ENCODE measurements at places on chromosomes 7 and 10.

GRCh38 chr10:49664006-49664841 is 15.2 kb upstream of the C10orf53 start:
- DNase-seq: no peak

DNA sequence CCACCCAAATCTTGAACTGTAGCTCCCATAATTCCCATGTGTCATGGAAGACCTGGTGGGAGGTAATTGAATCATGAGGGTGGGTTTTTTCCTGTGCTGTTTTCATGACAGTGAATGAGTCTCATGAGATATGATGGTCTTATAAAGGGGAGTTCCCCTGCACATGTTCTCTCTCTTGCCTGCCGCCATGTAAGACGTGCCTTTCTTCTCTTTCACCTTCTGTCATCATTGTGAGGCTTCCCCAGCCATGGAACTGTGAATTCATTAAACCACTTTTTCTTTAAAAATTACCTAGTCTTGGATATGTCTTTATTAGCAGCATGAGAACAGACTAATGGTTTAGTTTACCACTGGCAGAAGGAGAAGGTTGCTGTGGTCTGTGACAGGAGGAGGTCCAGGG is 111.5 kb upstream of the RAB18 start:
- DNase-seq: no peak

DNA sequence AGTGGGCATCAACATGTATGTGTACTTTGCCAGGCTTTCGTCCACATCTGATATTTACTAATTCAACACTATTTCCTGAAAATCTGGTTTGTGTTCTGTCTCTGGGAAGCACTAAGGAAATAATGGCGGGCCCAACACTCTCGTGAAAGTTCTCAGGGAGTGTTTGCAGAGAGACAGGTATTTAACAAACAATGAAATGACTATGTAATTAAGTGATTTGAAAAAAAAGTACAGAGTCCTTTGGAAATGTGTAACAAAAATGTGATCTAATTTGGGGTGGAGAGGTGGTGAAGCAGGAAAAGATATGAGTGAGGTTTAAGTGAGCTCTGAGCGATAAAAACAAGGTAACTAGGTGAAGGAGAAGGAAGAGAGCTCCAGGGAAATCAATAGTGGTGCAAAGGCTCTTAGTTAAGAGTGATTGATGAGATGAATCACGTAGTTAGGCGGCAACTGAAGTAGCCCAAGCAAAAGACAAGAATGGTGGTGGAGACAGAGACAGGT is 95.3 kb upstream of the DNAJB12 start:
- no peak for DNase-seq

- DNase-seq: no peak
Observed at GRCh38 chr10:72783410-72783833, 91.5 kb downstream of the MCU start.

DNA sequence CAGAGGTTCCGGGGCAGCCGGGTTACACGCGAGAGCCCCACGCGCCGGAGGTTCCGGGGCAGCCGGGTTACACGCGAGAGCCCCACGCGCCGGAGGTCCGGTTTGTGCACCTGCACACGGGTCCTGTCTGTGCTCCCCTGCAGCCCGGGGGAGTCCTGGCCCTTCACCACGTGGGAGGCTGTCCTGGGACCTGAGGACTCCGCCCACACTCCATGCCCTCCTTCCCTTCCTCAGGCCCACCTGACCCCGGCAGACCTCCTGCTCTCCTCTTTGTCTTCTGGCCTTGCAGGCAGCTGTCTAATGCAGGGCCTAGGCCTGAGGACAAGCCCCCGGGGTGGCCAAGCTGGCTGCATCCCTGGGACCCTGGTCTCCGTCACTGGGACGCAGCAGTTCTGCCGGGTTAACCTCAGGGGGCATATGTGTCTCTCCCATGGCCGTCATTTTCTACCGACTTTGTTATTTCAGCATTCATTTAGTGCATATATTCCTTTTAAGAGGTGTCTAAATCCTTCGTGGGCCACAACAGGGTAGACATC is 374.6 kb downstream of the DNAJB6 start:
- no peak for DNase-seq

GRCh38 chr10:77550378-77550777 is 87.2 kb downstream of the KCNMA1 start:
- DNase-seq: no peak

GRCh38 chr7:42138691-42139090 is 98.3 kb downstream of the GLI3 start:
- DNase-seq: no peak

GRCh38 chr10:95363303-95363912 is 72.6 kb upstream of the PDLIM1 start:
- peak; percentile 37 for DNase-seq

DNA sequence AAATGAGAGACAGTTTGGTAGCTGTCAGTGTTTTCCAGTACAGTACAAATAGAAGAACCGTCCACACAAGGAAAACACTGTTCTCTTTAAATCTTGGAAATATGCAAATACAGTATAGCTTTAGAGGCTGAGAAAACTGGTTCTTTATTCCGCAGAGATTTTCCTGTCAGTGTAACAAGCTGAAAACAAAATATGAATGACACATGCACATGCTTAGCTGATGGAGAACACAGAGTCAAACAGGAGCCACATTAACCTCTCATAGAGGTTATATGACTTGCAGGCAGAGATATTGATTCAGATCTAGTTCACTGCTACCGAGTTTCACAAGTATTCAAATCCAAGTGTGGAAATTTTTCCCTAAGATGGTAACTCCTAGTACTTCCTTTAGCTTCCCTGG is 135.2 kb upstream of the C1QL3 start:
- no peak for DNase-seq

DNA sequence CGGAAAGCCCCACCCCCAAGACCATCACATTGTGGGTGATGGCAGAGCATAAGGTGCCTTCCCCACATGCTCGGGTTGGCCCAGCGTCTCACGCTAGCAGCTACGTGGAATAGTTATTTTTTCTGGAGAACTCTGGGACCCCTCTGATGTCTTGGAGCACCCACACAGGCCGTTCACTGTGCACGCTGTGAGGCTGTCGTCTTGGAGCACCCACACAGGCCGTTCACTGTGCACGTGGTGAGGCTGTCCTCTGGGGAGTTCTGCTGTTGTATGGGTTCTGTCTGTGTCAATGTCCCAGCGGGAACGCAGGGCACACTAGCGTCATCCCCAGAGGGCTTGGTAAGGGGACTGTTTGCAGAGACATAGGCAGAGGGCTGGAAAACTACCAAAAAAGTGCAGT is 38.8 kb upstream of the FAM20C start:
- no peak for DNase-seq

GRCh38 chr7:129911790-129912189 is 41.0 kb downstream of the UBE2H start:
- no peak for DNase-seq

- no peak for DNase-seq
Observed at GRCh38 chr7:12647364-12648219, 39.8 kb upstream of the ARL4A start.

GRCh38 chr10:70362328-70362727 is 20.1 kb downstream of the LRRC20 start:
- DNase-seq: no peak

DNA sequence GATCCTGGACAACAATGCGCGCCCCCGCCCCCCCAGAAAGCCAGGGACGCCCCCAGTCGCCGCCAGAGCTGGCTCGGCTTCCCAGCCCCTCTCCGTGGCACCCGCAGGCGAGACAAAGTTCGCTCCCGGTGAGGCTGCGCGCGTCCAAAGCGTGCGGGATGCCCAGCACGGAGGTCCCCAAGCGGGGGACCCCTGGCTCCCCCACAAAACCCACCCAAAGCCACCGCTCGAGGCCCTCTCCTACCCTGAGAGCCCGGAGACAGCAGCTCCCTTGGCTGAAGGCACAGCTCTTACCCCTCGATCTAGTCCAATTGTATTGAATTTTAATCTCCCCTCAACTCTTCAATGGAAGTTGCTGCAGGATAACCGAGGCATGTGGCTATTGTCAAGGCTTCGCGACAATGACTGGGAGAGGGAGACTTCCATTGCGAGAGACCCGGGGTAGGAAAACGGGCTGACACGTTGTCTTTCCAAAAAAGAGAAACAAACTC is 305.3 kb downstream of the PRPF18 start:
- DNase-seq: no peak

DNA sequence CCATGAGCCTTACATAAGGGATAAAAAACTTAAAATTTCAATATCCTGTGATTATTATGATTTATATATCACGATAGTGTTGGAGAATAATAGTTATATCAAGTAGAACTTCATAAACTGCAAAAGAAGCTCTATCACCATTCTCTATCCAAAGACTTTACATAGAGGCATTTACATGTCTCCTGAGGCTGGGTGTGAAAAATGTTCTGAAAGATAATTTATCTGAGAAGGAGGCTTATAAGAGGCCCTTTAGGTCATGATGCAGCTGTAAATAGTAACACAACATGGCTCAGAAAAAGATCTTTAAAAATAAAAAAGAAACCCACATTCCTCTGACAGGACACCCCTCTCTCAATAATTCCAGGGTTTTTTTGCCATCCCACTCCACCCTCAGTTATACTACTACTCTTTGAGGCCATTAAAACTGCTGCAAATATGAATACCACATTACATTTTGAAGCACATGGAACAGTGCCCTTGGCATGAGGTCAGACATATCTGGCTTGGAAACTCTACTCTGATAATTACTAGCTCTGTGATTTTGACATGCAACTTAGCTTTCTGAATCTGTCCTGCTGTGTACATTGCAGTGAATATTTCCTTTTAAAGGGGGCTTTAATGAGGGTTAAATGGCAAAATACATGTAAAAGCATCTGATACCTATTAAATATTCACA is 55.5 kb downstream of the SLC16A12 start:
- no peak for DNase-seq

- DNase-seq: no peak
Observed at GRCh38 chr10:25226775-25227682, 52.2 kb downstream of the GPR158 start.

- DNase-seq: no peak
Observed at GRCh38 chr10:72732521-72732920, 40.6 kb downstream of the MCU start.

GRCh38 chr10:29266641-29267040 is 22.2 kb upstream of the LYZL1 start:
- no peak for DNase-seq

DNA sequence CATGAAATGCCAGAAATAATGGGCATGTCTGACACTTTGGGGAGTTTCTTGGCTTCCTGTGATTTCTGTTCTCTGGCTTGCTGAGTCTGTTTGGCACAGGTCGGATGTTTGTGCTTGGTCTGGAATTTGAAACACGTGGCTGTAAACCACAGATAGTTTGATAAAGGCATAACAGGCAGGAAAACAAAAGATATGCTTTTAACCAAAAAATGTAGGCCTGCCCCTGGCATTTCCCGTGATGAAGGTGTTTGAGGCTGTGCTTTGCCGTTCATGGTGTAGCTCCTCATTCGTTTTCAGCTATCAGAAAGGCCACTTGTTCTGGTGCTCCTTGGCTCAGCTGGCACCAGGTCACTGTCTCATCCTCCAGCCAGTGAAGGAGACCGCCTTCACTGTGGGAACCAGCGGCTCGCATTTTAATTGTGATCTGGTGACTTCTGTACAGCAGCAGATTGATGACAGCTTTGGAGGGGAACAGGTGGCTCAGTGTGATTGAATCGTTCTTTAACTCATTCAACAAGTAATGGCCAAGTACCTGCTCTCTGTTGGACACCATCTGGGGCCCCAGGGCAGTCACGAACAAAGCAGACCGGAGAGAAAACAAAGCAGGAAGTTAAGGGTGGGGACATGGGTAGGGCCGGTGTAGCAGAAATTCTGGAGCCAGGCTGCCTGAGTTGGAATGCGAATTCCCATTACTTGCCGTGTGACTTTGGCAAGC is 111.5 kb downstream of the CCNY start:
- no peak for DNase-seq

GRCh38 chr10:49791100-49791499 is 29.0 kb upstream of the OGDHL start:
- no peak for DNase-seq

- DNase-seq: no peak
Observed at GRCh38 chr7:37295401-37295800, 153.3 kb downstream of the ELMO1 start.

GRCh38 chr10:79112881-79113431 is 44.2 kb downstream of the ZMIZ1 start:
- DNase-seq: no peak

GRCh38 chr7:121016966-121017365 is 28.5 kb downstream of the CPED1 start:
- no peak for DNase-seq

DNA sequence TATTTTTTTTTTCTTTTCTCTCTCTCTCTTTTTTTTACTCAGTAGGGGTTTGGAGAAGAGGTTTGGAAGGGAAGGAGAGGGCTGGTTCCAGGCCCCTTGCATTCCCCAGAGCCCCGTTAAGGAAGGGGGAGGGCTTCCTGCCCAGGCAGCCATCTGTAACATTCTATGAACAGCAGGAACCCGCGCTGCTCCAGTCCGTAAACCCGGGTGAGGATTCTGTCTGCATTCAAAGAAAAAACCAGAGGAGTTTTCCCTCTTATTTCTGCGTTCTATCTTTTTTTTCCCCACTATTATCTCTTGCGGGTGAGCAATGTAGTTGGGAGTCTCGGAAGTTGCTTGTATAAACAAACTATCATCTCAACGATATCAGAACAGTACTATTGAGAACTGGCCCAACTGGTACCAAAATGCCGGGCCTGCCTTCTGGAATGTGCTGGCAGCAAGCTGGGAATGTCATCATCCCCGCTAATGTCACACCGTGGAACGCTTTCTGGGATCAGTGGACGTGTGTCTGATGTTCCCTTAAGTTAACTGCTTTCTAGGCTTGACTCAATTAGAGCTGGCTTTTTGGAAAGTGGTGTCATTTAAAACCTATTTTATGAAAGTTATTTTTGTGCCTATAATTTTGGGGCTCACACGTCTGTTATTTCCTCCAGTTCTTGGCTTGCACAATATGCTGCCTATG is 153.1 kb upstream of the MEOX2 start:
- DNase-seq: no peak

GRCh38 chr7:50981743-50982142 is 199.0 kb upstream of the GRB10 start:
- no peak for DNase-seq

- DNase-seq: no peak
Observed at GRCh38 chr10:3776796-3777571, 8.0 kb downstream of the KLF6 start.

DNA sequence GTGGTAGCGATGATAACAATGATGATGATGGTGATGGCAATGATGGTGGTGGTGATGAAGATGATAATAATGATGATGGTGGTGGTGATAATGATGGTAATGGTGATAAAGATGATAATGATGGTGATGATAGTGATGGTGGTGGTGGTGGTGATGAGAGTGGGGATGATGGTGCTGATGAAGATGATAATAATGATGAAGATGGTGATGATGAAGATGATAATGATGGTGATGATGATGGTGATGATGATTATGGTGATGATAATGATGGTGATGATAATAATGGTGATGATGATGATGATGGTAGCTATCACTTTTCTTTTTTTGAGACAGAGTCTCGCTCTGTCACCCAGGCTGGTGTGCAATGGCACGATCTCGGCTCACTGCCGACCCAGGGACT is 144.5 kb upstream of the PCBD1 start:
- DNase-seq: no peak

GRCh38 chr10:52031771-52032170 is 282.3 kb upstream of the DKK1 start:
- no peak for DNase-seq

- DNase-seq: no peak
Observed at GRCh38 chr7:105790996-105791395, 85.4 kb downstream of the ATXN7L1 start.

- DNase-seq: no peak
Observed at GRCh38 chr7:45075871-45076796, 12.6 kb downstream of the NACAD start.

- DNase-seq: no peak
Observed at GRCh38 chr7:22183522-22184280, 173.3 kb downstream of the RAPGEF5 start.
